Mesenchymal stem cell (in vitro differentiated cells and primary cell): ENCODE measurements at places on chromosomes 16 and 17.
A peak's percentile ranks its signal among the peaks of the same experiment; 100 is the strongest.

GRCh38 chr17:59763861-59764260 is 56.4 kb downstream of the VMP1 start:
- DNase-seq: peak; percentile 79

- DNase-seq: no peak
These were observed 13.6 kb downstream of the ZFHX3 start for GRCh38 chr16:73034374-73034773.

- no peak for DNase-seq
These were observed 44.7 kb downstream of the COG7 start for GRCh38 chr16:23408242-23408822.

- DNase-seq: no peak
These were observed 35.7 kb downstream of the GSE1 start for GRCh38 chr16:85648805-85649204.

DNA sequence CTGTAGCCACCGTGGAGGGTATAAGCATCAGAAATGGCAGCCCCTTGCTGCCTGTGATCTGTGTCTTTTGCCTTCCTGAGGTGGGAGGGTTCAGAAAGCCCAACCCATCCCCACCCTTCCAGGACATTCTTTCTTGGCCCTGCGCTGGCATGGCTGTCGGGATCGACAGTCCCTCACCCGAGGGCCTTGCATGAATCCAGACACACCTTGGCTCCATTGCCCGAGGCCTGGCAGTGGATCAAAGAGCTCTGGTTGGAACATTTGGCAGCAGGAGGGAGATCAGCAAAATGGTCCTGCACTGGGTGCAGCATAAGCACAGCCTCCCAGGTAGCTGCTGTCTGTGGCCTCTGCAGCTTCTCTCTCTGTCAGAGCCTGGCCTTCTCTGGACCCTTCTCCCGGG is 246.6 kb upstream of the MAF start:
- DNase-seq: no peak

GRCh38 chr17:47704116-47704515 is 10.2 kb downstream of the TBKBP1 start:
- no peak for DNase-seq

GRCh38 chr16:2060346-2060745 is 12.6 kb downstream of the TSC2 start:
- DNase-seq: no peak

DNA sequence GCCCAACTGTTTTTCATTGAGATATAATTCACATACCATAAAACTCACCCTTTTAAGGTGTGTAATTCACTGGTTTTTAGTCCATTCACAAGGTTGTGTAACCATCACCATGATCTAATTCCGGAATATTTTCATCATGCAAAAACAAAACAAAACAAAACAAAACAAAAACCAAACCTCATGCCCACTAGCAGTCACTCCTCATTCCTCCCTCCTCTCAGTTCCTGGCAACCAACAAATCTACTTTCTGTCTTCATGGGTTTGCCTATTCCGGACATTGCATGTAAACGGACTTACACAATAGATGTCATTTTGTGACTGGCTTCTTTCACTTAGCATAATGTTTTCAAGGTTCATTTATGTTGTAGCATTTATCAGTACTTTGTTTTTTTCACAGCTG is 4.5 kb upstream of the NOD2 start:
- no peak for DNase-seq

DNA sequence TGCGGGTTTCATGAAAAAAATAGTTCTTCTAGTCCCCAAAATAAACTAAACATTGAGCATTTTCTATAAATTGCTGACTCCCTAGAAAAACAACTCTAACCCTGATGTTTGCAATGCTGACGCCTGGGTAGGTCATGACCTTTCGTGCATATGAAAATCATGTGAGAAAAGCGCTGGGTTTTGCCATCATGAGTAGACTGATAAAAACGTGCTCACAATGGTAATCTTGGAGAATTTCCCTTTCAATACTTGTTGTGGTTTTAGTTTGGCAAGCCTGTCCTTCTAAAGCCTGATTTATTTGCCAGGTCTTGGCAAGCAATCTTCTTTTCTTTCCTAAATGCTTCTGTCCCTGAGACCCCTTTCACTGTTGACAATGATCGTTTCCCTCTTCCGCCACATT is 4.0 kb upstream of the CLEC10A start:
- no peak for DNase-seq

DNA sequence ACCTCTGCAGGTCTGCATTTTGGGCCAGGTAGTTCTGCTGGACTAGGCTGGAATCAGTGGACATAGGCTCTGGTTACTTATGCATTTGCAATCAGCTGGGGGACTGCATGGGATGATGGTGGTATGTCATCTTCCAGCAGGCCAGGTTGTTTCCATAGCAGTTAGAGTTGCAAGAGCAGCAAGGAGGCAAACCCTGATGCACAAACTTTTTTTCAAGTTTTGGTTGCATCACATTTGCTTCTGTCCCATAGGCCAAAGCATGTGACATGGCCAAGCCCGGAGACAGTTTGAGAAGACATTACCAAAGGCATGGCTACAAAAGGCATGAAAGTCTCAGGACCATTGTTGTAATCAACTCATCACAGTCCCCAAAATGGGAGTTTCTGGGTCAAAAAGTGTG is 58.2 kb downstream of the PRKCB start:
- DNase-seq: no peak

- no peak for DNase-seq
These were observed 125.2 kb downstream of the USP31 start for GRCh38 chr16:23024044-23024443.

DNA sequence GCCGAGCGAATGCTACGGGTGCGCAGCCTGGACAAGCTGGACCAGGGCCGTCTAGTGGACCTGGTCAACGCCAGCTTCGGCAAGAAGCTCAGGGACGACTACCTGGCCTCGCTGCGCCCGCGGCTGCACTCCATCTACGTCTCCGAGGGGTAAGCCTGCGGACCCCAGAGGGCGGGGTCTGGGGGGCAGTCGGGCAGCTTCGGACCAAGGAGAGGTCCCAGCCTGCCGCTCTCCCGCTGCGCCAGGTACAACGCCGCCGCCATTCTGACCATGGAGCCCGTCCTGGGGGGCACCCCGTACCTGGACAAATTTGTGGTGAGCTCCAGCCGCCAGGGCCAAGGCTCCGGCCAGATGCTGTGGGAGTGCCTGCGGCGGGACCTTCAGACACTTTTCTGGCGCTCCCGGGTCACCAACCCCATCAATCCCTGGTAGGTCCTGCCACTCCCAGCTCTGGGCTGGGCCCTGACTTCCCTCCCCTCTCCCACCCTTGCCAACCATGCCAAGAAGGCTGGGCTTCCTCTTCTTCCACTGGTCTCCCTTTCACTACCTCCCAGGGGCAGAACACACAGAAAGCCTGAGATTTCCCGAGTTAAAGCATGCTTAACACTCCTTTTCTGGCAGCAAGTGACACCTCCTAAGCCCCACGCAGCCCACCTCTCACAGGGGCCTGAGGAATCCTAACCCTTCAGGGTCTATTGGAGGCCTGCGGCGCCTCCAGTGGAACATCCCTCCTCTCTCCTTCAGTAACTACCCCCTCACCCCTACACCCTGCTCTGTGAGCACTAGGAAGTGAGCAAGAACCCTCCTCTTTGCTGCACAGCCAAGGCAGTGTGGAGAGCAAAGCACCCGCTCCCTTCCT is 3.2 kb downstream of the NAGS start:
- no peak for DNase-seq

DNA sequence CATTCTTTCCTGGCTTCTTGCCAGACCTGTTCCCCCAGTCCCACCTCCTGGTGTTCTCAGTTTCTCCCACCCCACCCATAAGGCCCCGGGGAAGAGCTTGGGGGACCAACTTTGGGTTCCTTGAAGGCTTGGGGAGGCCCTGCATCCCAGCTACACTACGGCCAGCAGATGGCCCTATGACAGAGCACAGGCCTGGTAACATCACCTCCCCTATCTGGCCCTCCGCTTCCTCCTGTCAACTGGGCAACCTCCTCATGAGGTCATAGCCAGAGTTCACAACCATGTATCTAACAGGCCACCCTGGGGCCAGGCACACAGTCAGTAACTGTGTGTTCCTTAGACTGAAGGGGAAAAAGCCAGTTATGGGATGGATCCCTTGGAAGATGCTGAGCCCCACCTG is 31.4 kb downstream of the MYO15A start:
- peak; percentile 26 for DNase-seq

DNA sequence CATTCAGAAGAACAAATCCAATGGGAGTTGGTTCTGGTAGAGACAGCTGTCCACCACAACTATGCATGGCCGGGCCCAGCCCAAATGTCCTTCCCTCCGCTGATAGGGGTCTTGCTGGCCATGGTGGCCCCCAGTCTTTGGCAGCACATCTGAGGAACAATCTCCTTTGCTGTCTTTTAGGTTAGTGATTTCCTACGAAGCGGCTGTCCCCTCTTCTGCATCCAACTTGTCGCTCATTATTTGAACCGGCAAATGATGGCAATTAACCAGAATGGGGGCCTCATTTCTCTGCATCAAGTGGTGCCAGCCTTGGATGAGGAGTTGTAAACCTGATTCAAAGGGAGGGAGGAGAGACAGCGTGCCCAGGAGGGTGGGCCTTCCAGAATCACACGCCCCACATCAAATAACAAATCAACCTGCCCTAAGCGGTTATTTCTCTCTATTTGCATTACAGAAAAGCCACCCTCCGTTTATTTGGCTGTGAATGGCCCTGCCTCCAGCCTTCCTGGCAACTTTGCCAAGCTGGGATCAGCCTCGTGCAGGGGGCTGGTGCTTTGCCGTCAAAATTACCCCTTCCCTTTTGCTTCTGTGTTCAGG is 156.5 kb downstream of the RGS9 start:
- no peak for DNase-seq

- DNase-seq: no peak
These were observed 31.1 kb downstream of the DHRS7C start for GRCh38 chr17:9760266-9760665.

GRCh38 chr17:76000016-76000754 is 470 bp upstream of the CDK3 start:
- DNase-seq: peak; percentile 34

- DNase-seq: no peak
These were observed 686 bp upstream of the MIEF2 start for GRCh38 chr17:18259621-18260331.

GRCh38 chr17:48791128-48792032 is 25.6 kb downstream of the TTLL6 start:
- DNase-seq: peak; percentile 89
